ENCODE measurements at places on chromosomes 2 and 18.

- no peak for DNase-seq
Observed at GRCh38 chr2:119649364-119649917, 29.6 kb upstream of the TMEM177 start.

DNA sequence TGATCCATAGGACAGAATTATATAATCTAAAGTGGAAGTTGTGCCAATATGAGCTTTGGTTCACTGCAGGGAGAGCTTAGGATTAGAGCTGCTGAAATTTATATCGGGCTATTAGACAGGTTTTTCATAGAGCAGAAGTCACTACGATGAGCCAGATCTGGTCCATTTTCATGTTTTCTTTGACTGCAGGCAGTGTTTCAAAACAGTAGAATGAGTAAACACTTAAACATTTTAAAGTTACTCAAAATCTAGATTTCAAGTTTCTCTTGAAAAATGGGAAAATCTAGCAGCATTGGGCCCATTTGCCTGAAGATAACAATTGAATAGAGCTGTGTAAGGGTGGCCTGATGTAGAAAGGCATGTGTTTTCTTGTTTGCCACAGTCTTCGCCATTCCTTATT, 14.5 kb upstream of the ADAM23 start:
- DNase-seq, result no peak

- peak; percentile 59 for DNase-seq
Observed at GRCh38 chr18:77065221-77065981, 67.2 kb downstream of the MBP start.

DNA sequence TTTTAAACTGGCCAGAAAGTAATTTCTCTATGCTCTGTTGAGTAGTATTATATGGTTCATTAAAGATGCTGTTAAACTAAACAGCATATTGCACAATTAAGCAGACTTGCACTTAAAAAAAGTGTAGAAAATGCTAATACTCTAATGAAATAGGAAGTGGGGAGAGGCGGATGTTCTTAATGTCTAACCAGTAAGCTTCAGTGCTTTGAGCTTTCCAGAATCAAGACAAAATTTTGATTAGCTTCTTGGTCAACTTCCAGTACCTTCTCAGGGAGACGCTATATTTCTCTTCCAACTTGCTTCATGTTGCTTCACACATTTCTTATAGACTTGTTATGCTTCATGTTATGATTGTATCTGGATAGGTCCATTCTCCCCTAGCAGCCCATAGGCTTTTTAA, 89.1 kb downstream of the MAP2 start:
- DNase-seq, result no peak
